ENCODE measurements at places on chromosomes 4 and X.

- DNase-seq = no peak
These were observed 192.1 kb downstream of the SPRY1 start for GRCh38 chr4:123588631-123589241.

- no peak for DNase-seq
These were observed 18.4 kb upstream of the TRPC5OS start for GRCh38 chrX:111857534-111858060.

- DNase-seq = no peak
These were observed at the start of gene TLL1 for GRCh38 chr4:165872461-165873297. TLL1 (plus strand) TSS chr4:165873237; CDS start chr4:165873905, 668 bp downstream.

GRCh38 chr4:38004062-38004461 lies 43.9 kb downstream of the PTTG2 start:
- no peak for DNase-seq

All from fibroblast of the conjunctiva (primary cell).